ENCODE measurements at places on chromosomes 7 and 10.

- DNase-seq = no peak
Observed at GRCh38 chr7:111192614-111193413, 101.9 kb downstream of the LRRN3 start.

- no peak for DNase-seq
Observed at GRCh38 chr10:94420998-94421528, 18.7 kb downstream of the TBC1D12 start.

GRCh38 chr10:101952191-101952590, 103.8 kb downstream of the ARMH3 start:
- no peak for DNase-seq

GRCh38 chr7:130037703-130038102, 13.5 kb downstream of the ZC3HC1 start:
- no peak for DNase-seq

DNA sequence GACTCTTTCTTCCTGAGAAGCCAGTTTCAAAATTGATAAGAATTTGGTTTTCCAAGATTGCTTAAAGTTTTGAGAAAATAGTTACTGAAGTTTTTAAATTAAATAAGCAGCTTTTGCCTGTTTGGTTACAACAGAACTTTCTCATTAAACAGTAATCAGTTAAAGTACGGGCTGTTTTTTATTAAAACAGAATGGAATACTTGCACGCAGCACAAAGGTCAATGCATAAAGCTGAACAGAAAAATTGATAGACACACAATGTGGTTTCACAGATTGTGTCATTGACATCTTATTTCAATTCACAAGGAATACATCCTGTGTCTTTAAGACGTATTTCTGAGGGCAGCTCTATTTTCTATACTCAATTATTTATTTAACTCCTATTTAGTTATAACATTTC, 192.2 kb downstream of the PRKG1 start:
- no peak for DNase-seq

GRCh38 chr10:50512214-50512595, 111.6 kb downstream of the SGMS1 start:
- no peak for DNase-seq

DNA sequence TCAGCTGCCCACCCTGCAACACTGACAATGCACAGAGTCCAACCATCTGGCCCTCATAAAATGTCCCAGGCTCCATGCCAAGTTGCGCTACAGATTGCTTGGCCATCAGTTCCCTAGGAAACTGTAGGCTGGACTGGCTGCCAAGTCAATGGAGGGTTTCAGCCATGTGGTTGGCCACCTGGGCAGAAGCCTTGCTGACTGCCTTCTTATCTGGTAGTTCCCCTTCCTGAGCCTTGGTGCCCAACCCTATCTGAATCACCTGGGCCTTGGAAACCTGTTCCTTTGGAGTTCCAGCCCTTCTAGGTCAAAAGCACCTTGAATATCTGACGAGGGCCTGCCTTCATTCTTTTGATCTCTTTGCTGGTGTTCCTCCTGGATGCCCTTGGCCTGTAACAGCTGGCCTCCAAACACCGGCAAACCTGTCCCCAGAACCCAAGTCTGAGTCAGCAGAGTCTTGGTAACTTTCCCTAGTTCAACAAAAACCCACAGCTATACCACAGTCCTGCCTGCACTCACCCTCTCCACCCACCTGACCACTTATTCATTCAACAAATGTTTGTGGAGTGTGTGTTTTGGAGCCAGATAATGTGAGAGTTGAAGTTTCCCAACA, 37.4 kb upstream of the KDM7A start:
- DNase-seq = no peak

- DNase-seq = no peak
Observed at GRCh38 chr7:110877016-110877415, 213.9 kb upstream of the LRRN3 start.

DNA sequence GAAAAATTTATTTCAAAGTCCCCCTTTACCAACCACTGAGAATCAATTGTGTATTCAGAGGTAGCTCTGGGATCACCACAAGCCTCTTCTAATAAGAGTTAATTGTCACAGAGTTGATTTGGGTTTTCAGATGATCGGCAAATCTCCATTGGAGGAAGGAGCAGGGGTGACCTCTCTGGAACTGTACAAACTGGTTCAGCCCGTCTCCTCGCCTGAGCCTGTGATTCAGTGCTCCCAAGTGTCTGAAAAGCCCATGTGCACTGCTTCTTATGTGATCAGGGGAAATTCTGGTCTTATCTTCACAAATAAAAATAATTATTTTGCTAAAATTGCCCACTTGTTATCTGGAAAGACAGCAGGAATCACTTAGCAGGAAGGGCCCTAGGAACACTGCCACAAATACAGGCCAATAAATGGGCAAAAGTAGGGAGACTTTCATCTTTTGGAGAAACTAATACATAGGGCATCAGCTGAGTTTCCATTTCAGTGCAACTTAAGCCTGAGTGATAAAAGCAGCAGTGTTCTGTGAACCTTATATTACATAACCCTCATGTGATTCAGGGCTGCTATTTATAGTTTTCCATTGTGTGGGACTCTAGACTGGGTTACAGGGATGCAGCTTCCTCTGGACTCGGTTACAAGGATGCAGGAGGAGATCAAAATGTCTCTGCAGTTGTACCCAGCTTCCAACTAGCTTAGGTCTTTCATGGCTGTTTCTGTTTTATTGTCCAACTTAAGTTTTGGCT, 32.3 kb downstream of the CDK1 start:
- no peak for DNase-seq

DNA sequence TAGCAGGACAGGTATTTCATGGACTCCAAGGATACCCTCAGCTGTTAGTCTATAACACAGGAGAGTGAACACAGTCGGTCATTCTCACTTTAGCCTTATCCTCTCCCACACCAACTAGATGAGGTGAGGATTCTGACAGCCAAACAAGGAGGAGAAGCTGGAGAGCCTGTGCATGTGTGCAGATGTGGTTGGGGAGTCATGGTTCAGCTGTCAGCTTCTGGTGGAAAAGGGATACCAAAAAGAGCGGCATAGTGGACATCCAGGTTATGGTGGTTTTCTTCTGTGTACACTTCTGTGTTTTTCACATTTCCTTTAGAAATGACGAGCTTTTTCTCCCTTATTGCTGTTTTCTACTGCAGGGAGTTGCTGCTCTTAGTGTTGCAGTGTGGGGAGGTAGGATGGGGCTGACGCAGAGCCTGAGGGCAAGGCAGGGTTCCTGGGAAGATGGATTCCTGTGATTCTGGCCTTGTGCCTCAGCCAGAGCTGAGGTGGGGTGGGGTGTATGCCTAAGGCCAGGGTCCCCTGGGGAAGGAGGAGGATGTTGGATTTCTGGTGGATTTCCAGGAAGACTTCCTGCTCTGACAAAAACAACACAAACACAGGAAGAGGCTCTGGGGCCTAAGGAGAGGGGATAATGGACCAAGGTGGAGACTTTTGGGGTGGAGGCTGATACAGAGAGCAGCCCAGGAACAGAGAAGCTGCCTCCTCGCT, 26.6 kb downstream of the PLAU start:
- DNase-seq = no peak

- DNase-seq = no peak
Observed at GRCh38 chr7:91107460-91107859, 156.8 kb upstream of the FZD1 start.

DNA sequence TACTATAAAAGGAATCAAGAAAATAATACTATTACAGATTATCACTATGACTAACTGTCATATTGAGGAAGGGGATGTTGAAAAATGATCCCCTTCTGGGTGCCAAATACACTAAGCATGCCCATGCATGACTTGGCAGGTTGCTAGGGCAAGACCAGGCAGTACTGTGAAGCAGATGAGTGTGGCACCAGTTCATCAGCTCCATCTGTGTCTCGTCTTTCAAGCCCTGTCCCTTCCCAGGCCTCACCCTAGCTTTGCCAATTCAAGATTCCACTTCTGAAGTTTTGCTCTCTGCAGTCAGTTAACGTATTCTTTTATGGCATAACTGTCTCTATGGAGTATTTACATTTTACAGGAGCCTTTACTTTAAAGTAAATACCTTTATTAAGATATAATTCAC, 135.6 kb upstream of the HPS1 start:
- no peak for DNase-seq

GRCh38 chr7:99267481-99267840, 5.2 kb upstream of the MYH16 start:
- no peak for DNase-seq

DNA sequence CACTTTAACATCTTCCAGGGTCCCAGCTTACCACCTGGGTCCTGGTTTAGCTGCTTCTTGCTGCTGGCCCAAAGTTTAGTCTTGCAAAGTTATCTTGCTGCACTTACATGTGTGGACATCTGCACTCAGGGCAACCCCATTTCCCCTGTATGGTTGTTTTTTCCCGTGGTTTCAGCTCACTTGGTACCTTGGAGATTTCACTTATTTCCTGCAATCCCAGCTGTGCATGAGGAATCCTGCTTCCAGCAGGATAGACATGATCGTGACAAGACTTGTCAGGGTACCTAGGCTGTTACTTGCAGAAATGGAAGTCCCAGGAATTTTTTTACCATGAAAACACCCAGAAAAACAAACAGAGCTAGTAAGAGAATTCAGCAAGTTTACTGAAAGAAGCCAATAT, 95.9 kb upstream of the LEP start:
- no peak for DNase-seq

- DNase-seq = no peak
Observed at GRCh38 chr10:14225379-14225778, 105.3 kb downstream of the FRMD4A start.

DNA sequence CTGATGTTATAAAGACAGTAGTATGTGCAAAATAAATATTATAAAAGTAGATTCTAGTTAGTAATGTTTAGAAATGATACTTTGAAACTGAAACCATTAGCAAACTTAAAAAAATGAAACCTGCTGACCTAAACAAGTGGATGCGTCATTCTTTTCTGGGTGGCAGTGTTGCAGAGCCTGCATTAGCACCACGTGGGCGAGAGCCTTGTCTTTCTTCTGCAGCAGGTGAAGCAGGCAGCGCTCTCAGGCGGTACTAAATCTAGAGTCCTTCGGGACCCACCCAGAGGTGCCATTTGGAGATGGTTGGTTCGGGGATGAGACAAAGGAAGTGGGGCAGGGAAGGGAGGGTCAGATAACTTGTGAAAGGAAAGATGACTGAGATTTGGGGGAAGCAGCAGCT, 759.1 kb upstream of the IGFBP3 start:
- DNase-seq = no peak

GRCh38 chr7:69539531-69539930, 58.7 kb upstream of the AUTS2 start:
- no peak for DNase-seq

- DNase-seq = no peak
Observed at GRCh38 chr7:91140286-91140685, 123.9 kb upstream of the FZD1 start.

DNA sequence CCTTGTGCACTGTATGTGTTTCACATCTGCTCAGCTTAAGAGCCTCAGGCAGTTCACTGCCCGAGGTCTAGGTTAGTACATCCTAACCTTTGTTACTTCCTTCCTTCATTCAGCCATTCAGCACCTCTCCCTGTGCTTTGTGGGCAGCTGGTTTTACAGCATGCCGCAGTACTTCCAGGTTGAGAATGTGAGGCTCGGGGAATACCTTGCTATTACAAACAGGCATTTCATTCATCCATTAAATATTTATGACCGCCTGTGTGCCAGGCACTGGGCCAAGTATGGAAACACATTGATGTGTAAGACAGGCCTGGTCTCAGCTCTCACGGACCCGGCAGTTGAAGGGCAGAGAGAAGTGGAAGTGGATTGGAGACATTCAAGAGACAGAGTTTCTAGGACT, 82.4 kb downstream of the SHH start:
- DNase-seq = no peak

DNA sequence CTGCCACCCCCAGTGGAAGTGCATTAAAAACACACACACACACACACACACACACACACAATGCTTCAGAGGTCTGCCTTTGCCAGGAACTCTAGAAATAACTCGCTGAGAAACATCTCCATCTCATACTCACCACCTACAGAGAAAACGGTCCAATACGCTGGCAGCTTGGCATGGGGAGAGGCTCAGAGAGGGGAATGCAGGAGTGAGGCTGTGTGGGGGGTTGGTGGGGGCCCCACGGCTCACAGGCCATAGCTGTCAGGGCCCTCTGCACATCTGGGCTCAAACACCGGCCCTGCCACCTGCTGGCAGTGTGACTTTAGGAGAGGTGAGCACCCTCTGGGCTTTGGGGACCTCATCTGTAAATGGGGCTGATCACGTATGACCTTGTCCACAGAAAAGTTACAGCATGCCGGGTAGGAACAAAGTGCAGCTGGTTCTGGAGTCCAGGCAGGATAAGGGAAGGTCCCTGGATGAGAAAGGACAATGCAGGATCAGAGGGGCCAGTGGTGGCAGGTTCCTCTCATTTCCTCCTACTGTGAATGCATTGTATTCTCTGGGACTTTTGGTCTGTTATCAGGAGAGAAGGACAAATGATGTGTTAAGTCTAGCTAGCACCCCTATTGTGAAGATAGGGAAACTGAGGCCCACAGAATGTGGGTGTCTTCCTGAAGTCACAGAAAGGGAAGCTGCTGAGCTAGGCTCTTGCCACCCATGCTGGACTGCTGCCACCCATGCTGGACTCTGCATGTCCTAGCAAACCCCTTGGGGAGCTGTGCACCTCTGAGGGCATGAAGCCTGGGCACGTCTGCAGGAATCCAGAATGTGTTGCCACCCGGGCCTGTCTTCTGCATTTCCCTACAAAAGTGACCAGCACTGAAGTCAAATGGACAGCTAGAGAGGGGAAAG, 404.6 kb downstream of the RPS24 start:
- no peak for DNase-seq

GRCh38 chr10:78255796-78256638, 222.4 kb downstream of the RPS24 start:
- no peak for DNase-seq

- no peak for DNase-seq
Observed at GRCh38 chr10:8487346-8487745, 432.9 kb downstream of the GATA3 start.

DNA sequence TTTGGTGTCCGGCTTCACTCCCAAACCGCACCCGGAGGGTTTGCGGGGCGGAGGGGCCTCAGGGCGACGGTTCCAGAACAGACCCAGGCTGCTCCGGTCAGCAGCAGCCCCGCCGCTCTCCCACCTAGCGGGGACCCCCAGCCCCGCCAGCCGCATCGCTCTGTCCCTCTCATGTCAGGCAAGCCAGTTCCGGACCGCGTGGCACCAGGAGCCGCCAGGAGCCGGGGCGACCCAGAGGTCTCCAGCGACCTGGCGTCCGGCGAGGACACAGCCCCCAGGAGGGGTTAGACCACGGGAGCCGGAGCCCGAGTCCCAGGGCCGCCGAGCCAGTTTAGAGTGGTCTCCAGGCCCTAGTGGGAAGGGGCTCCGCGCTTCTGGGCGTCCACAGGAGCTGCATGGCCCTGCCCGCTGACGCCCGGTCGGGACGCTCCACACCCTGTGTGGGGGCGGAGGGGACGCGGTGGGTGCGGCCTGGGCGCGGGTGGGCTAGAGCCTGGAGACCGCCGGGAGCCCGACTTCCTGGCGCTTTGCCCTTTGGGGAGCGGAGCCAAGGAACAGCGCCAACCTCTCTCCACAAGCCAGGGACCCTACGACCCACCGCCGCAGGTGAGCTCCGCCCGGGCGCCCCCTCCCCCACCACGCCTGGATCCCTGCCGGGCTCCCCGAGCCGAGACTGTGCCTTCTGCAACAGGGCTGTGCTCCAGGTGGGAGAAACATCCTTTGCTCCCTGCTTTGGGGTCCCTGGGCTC, 43.4 kb downstream of the ZNF117 start:
- no peak for DNase-seq

- DNase-seq = no peak
Observed at GRCh38 chr7:120981888-120982615, 6.5 kb upstream of the CPED1 start.

GRCh38 chr10:21521751-21522533, 3.5 kb downstream of the SKIDA1 start:
- no peak for DNase-seq
